Fibroblast of the conjunctiva (primary cell): ENCODE measurements at places on chromosomes 6 and 20.
A peak's percentile ranks its signal among the peaks of the same experiment; 100 is the strongest.

DNA sequence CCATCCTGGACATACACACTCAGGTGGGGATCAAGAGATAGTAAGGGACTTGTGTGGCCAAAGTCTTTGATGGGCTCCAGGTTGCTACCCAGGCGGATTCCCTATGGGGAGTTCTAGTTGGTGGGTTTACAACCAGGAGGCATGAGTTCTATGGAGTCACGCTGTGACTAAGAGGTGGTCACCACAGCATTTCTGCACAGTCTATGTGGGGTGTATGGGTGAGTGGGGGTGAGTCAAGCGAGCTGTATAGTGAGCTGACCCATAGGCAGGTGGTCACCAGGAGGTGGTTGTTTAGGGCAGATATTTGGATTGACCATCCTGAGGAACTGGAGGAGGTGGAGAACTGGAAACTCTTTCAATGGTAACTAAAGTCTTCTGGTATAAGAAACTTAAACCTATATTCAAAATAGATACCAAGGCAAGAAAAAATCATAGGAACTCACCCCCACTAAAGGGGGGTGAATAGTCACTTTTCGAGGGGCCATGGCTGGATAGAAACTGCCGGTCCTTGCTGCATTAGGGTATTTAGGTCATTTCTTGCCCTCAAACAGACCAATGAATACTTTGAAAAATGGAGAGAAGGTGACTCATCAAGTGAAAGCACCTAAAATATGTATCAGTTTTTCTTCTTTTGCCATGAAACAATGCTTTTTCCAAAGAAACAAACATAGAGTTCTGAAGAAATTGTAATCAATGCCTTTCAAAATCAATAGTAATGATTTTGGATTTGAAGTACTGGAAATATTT lies 84.3 kb upstream of the NRN1 start:
- no peak for DNase-seq

DNA sequence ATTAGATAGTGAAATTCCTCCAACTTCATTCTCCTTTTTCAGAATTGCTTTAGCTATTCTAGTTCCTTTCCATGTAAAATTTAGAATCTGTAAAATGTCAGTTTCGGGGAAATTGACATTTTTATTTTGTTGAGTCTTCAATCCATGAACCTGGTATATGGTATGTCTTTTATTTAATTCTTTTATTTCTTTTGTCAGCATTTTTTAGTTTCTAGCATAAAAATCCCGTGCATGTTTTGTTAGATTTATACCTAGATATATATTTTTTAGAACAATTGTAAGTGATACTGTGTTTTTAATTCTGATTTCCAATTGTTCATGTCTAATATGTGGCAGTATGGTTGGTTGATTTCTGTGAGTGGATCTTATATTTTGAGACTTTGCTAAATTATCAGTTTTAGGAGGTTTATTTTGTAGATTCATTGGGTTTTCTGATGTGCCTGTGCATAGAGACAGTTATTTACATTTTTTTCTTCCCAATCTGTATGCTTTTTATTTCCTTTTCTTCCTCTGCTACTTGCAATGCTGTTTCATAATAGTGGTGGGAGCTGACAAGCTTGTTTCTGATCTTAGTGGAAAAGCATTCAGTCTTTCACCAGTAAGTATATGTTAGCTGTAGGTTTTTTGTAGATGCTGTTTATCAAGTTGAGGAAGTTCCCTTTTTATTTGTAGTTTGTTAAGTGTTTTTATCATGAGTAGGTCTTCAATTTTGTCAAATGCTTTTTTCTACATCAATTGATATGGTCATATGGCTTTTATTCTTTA lies 13.7 kb downstream of the TAB2 start:
- DNase-seq, result no peak

DNA sequence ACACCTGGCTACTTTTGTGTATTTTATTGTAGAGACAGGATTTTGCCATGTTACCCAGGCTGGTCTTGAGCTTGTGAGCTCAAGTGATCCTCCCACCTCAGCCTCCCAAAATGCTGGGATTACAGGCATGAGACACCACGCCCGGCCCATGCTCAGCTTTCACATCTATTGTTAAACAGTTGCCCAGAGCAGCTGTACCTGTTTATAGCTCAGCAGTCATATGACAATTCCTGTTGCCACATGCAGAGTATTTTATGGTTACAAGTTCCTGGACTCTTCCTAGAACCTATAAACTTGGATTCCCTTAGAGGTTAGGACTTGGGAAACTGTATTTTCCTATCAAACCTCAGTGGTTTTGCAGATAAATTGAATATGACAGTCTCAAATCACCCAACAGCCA lies 188.3 kb upstream of the KCNG1 start:
- DNase-seq, result no peak

GRCh38 chr6:35596448-35597442 lies 84.0 kb upstream of the TULP1 start:
- peak; percentile 77 for DNase-seq

DNA sequence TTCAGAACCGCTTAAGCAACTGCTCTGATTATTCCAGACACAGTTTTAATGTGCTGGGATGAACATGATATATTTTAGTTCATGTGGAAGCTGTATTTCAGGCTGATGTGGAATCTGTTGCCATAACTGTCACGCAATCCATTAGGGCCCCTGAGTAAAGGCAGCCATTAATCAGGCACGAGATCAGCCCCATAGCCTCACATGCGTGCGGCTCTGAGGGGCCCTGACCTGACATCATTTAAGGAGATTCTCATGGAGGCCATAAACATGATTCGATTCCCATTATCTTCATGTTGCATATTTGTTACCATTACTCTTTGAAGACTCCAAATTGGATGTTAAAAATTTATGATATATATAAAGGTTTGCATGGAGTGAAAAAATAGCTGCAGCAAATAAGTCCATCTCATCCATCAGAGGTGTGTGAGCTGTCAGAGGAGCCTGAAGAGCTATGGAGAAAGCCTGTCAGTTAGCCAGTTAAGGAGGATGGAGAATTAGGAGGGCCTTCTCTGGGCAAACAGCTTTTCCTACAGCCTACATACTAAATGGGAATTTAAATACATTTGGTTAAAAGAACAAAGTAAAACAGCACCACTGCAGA lies 89.6 kb downstream of the SOBP start:
- no peak for DNase-seq

GRCh38 chr6:150076196-150076893 lies 7.4 kb upstream of the ULBP3 start:
- DNase-seq, result no peak

DNA sequence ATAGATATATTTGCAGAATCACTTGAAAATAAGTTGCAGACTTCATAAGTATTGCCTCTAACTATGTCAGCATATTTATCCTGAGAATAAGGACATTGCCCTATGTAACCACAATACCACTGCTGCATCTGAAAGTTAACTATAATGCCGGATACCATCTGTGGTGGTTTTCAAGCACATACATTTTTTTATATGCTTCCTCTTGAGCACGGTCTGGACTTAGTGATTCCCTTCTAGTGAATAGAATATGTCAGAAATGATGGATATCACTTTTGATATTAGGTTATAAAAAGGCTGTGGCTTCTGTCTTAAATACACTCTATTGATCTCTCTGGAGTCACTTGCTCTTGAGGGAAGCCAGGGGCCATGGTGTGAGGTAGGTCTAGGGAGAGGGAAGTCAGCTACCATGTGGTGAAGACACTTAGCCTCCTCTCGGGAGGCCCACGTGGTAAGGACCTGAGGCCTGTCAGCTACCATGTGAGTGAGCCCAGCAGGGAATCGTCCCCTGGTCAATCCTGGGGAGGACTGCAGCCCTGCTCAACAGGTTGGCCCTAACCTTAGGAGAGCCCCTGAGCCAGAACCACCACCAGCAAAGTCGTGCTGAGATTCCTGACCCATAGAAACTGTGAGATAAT lies 57.5 kb downstream of the CCDC170 start:
- no peak for DNase-seq

- no peak for DNase-seq
Observed at GRCh38 chr6:72746276-72746675, 124.4 kb downstream of the KCNQ5 start.

GRCh38 chr6:15755526-15755925 lies 92.7 kb upstream of the DTNBP1 start:
- DNase-seq, result peak; percentile 26

GRCh38 chr6:28333599-28334018 lies 2.3 kb downstream of the ZSCAN31 start:
- no peak for DNase-seq

GRCh38 chr20:62269378-62269777 lies 31.1 kb downstream of the OSBPL2 start:
- no peak for DNase-seq

DNA sequence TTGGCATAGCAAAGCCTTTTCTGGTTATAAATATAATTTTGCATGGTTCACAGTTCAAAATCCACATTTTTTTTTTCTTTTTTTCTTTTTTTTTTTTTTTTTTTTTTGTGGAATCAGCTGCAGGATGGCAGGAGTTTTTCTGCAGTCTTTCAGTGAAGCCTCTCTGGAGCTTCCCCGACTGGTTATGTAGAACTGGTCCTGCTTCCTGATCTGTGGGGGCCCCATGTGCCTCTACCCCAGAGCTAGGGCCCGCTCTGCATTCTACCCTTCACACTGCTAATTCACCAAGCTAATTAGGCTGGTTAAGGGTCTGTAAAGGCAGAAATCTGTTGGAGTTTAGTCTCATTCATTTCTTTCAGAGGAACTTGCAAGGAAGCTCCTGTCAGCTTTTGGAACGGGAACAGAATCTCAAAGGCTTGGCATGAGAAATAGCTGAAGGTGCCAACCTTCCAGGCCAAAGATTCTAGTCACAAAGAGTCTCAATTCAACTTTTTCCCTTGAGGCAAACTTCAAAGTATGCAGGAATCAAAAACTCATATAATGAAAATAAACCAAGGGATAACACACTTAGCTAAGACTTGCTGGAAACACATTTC lies 45.5 kb downstream of the HMGN3 start:
- peak; percentile 5 for DNase-seq

DNA sequence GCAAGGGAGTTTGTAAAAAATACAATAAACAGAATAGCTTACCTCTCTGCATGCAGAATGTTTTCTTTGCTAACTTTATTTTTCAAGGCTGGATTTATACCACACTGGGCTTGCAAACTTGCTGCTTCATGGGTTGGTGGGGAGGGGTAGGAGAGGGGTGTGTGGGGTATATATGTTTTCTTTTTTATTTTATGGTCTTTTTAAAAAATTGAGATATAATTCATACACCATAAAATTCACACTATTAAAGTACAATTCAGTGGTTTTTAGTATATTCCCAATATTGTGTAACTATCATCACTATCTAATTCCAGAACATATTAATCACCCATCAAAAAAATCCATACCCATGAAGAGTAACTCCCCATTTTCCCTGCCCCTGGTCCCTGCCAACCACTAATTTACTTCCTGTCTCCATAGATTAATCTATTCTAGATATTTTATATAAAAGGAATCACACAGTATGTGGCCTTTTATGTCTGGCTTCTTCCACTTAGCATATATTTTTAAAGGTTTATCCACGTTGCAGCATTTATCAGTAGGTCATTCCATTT lies 14.3 kb upstream of the TRPC4AP start:
- DNase-seq, result no peak

DNA sequence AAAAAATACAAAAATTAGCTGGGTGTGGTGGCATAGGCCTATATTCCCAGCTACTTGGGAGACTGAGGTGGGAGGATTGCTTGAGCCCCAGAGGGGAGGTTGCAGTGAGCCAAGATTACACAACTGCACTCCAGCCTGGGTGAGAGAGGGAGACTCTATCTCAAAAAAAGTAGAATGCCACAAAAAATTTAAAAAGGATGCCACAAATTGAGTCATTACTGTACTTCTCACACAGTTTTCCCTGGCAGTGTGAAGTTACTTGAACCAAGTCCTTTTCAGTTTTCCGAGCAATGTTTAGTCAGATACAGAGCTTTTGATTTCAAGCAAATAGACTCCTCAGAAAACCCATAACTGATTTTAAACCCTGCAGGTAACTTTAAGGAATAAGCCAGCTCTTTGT lies 53.3 kb downstream of the TNFRSF21 start:
- DNase-seq, result no peak

DNA sequence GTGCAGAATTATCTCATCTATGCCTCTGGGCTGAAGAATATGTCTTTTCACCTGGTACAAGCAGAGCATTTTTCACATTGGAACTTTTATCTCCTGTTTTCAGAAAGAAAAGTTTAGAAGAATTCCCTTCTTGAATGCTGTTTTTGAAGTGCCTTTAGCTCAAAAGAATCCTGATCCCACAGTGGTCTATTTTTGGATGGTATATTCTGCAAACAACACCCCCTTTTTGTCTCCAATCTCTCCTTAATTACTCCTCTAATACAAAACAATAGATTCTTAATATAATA lies 57.7 kb upstream of the HFE start:
- DNase-seq, result no peak

DNA sequence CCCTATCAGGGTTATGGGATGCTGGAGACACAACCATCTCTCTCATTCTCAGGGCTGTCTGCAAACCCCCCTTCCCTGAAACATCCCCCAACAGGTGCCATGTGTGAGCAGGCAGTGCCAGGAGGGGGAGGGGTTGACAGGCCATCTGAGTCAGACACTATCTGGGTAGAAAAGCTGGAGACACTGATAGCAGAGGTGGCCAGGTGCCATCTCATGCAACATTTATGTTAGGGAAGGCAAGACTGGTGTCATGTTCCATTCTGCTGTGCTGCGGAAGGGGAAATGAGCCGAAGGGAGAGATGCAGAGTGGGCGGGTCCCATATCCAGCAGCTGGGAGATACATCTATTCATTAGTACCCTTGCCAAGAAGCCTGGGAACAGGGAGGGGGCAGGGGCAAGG lies 3.5 kb downstream of the LHFPL5 start:
- DNase-seq, result no peak

DNA sequence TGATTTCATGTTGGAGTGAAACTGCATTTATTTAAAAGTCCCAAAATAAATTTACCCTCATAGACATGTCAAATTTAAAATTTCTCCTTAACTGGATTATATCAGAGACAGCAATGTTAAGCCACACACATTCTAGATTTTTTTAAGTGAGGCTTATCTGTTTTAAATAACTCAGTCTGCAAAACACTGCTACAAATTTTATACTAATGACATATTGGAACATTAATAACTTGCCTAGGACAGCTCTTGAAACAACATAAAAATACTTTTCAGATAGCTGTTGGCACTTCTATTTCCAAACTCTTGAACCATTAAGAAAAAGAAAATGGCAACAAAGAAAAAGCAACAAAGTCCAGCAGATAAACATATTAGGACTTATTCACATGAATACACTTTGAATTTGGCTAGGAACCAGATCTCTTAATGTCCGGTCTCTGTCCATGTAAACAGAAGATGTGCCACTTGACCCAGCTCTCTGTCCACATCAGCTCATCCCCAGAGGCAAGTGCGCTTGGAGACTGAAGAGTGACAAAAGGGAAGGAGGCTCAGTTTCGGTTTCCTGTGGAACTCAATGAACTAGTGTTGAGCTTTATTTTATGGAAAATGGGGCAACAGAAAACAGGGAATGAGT lies 219.3 kb upstream of the THBS2 start:
- DNase-seq, result no peak

- no peak for DNase-seq
Observed at GRCh38 chr20:58580474-58580835, 65.3 kb upstream of the APCDD1L start.
